Naive thymus-derived CD8-positive, alpha-beta T cell (primary cell): ENCODE measurements at places on chromosomes 4 and X. TPM values are rescaled to one million over a fixed set of nuclear protein-coding genes. Genes with fewer than 3 reads are reported as not detected.

The DTHD1 gene
- polyA plus RNA-seq, result not detected

The TEC gene
- 2.5 TPM for polyA plus RNA-seq

GRCh38 chr4:63393544-63393943 is 1015.7 kb downstream of the TECRL start:
- no peak overlapping the region for H3K4me3 ChIP-seq
- no peak overlapping the region for H3K27ac ChIP-seq
- H3K27me3 ChIP-seq, result no peaks in the 10 kb centered on the region

The USP27X gene
- polyA plus RNA-seq, result 0.39 TPM

GRCh38 chr4:151874328-151874727 is 113.5 kb upstream of the GATB start:
- H3K27me3 ChIP-seq, result no peaks in the 10 kb centered on the region
- H3K36me3 ChIP-seq, result no peaks in the 10 kb centered on the region
- no peak for DNase-seq
- no peak overlapping the region for H3K27ac ChIP-seq
- H3K4me1 ChIP-seq, result no peaks in the 10 kb centered on the region

DNA sequence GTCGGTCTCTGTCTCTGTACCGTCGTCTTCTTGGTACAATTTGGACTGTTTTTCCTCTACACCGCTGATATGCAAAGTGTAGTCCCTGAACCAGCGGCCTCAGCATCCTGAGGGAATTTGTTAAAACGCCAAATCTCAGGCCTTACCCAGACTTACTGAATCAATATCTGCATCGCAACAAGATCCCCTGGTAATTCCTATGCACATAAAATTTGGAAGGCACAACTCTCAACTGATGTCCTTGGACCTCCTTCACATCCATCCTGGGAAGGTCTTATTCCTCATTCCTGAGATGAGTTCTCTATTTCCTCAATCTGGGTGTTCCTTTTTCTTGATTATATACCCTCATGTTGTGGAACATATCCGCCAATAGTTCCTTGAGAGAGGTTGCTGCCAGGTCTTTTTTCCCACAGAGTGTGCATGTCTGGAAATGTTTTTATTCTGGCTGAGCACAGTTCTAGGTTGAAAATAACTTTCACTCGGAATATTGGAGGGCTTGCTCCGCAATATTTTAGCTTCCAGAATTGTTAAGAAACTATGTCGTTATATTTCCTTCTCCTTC is 738 bp upstream of the HPF1 start:
- H3K4me3 ChIP-seq, result peak overlapping the region; percentile 92
- peaks cover 20% of the 10 kb centered on the region for H3K4me1 ChIP-seq
- H3K27ac ChIP-seq, result peak overlapping the region; percentile 69
- no peaks in the 10 kb centered on the region for H3K36me3 ChIP-seq
- no peaks in the 10 kb centered on the region for H3K27me3 ChIP-seq

- H3K27ac ChIP-seq, result no peak overlapping the region
- no peaks in the 10 kb centered on the region for H3K4me1 ChIP-seq
- H3K36me3 ChIP-seq, result peaks cover 14% of the 10 kb centered on the region
- H3K4me3 ChIP-seq, result no peak overlapping the region
Measured at GRCh38 chr4:100489305-100489704, 28.5 kb downstream of the EMCN start.

The CT45A2 gene
- not detected for polyA plus RNA-seq

GRCh38 chr4:37970702-37971101 is 10.5 kb downstream of the PTTG2 start:
- no peaks in the 10 kb centered on the region for H3K36me3 ChIP-seq
- DNase-seq, result peak; percentile 32
- no peak overlapping the region for H3K27ac ChIP-seq
- no peaks in the 10 kb centered on the region for H3K27me3 ChIP-seq
- H3K4me3 ChIP-seq, result no peak overlapping the region
- peaks cover 13% of the 10 kb centered on the region for H3K4me1 ChIP-seq

DNA sequence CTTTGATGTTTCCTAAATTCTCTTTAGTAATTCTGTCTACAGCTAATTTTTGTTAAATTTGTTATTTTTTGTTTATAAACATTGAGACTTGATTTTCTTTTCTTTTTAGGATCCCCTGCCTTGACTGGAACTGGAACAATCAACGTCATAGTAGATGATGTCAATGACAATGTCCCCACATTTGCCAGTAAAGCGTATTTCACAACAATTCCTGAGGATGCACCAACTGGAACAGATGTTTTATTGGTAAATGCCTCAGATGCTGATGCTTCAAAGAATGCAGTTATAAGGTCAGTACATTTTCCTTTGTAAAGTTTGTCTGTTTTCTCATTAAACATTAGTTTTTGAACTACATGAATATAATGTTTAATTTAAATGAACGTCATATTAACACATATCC is 119.4 kb downstream of the FAT4 start:
- no peaks in the 10 kb centered on the region for H3K27me3 ChIP-seq
- no peak for DNase-seq
- H3K27ac ChIP-seq, result no peak overlapping the region
- no peaks in the 10 kb centered on the region for H3K4me1 ChIP-seq

The PPP3CA gene
- 2.8 TPM for polyA plus RNA-seq

The SUV39H1 gene
- polyA plus RNA-seq, result 13.9 TPM
